ENCODE measurements at places on chromosomes 7 and 10. TPM values are rescaled to one million over a fixed set of nuclear protein-coding genes. Genes with fewer than 3 reads are reported as not detected.

GRCh38 chr7:29812185-29812876 lies 6.0 kb downstream of the WIPF3 start:
- no peak for DNase-seq

DNA sequence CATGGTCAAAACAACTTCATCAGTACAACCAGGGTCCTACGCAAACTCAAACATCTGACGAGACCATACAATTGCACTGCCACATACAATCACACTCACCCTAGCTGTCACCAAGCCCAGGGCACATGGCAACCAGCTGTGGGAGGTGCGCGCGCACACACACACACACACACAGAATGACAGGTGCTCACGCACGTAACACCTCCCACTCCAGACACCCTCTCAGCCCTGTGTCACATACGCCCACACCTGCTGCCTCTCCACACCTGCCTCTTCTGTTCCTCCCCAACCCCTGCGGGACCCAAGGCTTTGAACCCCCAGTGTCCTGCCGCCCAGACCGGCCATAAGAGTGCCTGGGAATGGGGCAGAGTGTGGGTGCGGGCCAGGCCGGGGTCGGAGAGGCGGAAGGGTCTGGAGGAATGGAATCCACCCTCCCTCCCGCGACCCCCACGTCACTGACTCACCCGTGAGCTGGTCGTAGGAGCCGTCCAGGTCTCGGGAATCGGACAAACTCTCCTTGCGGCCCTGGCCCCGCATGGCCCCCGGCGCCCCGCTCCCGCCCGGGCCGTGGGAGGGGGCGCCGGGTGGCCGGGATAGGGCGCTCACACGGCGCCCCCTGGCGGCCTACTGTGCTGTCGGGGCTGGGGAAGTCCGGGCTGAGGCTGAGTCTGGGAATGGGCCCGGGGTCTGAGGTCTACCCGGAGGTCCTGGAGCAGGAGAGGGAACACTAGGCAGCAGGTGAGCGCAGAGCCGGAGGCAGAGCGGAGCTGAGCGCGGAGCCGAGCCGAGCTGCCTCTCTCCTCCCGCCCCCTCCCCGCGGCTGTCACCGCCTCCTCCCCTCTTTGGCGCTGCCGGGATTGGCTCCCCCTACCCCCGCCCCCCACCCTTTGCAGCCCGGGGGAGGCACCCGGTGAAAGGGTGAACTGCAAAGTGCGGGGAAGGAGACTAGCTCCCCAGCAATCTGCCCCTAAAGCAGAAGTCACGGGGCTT lies at the start of gene KCNIP2:
Gene KCNIP2, minus strand, starts transcription at position 769 of the 990 bp plus-strand sequence. Its CDS starts 232 bp downstream, at position 537.
- DNase-seq: no peak

DNA sequence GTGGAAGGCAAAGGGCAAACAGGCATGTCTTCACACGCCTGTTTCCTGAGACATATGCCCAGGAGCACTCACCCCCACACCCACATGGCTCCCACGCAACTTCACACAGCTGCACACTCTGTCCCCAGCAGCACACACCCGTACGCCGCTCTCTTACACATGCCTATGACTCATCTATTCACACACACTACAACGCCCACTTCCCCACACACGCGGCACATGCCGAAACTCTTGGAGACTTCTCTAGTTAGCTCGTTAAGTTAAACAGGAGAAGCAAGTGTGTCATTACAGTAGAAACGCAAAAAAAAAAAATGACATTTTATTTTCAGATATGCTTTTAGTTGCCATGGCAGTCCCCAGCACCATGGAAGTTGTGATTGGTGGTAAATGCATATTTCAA lies 6.7 kb downstream of the CALN1 start:
- no peak for DNase-seq

DNA sequence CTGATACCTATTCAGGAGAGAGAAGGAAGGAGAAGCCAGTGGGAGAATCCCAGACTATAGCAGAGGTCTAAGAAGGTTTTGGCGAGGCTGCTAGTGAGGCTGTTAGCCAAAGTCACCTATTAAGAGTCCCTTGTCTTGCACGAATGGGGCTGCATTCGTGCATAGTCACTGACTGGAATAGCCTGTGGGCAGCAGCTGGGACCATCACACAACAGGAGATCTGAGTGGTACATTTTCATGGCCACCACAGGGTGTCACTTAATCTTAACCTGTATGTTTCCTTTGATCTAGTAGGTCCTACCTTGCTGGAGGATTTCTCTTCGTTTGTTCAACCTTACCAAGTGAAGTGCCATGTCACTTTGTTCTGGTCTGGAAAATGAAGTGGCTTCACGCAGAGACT lies 319.9 kb downstream of the BMPER start:
- DNase-seq: no peak

DNA sequence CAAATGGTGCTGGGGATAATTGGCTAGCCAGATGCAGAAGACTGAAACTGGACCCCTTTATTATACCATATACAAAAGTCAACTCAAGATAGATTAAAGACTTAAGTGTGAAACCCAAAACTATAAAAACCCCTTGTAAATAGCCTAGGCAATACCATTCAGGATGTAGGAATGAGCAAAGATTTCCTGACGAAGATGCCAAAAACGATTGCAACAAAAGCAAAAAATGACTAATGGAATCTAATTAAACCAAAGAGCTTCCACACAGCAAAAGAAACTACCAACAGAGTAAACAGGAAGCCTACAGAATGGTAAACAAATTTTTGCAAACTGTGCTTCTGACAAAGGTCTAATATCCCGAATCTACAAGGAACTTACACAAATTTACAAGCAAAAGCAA lies 30.9 kb upstream of the PLXDC2 start:
- no peak for DNase-seq

The PRKAR2B gene
- total RNA-seq: 4.5 TPM

DNA sequence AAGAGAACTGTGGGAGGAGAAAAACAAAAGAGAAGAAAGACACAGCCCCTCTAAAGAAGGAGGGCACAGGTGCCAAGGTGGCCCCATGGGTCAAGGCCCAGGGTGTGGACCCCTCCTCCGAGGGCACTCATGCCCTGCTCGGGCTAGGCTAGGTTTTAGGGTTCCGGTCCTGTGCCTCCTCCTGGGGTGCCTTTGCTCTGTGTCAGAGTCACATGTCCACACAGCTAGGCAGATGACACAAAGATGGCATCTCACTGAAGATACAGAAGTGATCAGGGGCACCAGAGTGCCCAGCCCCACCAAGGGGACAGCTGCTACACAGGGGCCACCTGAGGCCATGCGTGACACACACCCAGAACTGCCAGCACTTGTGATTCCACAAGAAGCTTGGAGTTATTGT lies 116.4 kb upstream of the PPIF start:
- no peak for DNase-seq

The XRCC2 gene
- 0.64 TPM for total RNA-seq

The PNLIPRP2 gene
- not detected for total RNA-seq
